ENCODE measurements at places on chromosomes 1 and 21.

DNA sequence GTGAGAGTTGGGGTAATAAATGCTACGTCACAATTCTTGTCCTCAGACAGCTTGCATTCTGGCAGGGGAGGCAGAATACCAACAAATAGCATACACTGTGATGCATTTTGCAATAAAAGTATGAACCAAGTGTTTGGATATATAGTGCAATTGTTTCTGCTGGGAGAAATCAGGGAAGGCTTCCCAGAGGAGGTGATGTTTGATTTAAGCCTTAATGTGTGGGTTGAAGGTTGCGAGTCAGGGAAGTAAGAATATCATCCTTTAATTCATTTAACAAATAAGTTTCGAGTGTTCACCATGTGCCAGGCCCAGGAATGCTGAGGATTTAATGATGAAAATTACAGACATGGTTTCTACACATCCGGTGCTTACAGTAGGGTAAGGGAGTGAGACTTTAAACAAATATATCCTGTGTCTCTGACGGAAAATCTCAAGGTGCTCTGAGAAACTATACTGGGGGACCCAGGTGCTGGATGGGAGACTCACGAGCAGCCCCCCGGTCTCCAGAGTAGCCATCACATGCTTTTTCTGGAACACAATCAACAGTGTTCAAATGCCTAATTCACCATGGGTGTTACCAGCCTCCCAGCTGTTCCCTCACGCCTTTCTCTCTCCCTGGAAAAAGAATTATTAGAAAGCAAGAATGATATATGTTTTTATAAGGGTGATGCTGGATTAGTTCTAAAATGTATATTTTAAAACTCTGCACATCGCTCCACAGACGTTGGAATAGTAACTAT is 31.7 kb downstream of the RASSF5 start:
- DNase-seq = no peak

- DNase-seq = no peak
Measured at GRCh38 chr1:152159144-152159543, at the start of gene RPTN. RPTN (minus strand) TSS chr1:152159228; CDS start chr1:152157889, 1,339 bp downstream.

GRCh38 chr1:19942657-19943056 is 19.2 kb upstream of the PLA2G2E start:
- DNase-seq = no peak

DNA sequence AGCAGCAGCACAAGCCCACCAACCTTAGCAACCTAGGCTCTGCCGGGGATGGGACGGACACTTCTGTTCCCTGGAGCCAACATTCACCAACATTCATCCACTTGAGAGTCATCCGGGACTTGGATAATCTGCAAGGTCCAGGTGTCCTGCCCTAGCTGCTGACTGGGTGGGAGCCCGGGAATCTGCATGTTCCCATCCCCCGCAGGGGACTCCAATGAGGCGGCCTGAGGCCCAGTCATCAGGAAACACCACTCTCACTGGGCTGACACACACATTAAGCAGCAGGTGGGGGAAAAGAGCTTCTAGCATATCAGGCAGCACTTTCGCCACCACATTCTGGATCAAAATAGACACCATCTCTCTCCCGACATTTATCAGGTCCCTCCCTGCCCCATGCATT is 38.4 kb upstream of the CCSAP start:
- DNase-seq = no peak
